ENCODE measurements at places on chromosomes 2 and 18.

DNA sequence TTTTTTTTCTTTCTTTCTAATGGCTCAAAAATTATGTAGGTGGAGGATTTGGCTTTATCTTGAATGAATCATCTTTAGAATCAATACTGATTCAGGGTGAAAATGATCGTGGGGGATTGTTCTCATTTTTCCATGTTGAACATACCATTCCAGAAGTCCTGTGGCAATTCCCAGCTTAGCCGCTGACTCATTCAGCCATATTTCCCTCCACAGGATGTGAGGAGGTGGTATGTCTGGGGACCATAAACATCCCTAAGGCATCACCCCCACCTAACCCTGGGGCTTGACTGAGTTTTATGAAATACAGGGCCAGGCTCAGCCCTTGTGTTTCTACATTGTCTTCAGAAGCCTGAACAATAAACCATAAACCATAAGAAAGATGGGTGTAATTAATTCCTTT lies 92.7 kb upstream of the FN1 start:
- no peak for DNase-seq

DNA sequence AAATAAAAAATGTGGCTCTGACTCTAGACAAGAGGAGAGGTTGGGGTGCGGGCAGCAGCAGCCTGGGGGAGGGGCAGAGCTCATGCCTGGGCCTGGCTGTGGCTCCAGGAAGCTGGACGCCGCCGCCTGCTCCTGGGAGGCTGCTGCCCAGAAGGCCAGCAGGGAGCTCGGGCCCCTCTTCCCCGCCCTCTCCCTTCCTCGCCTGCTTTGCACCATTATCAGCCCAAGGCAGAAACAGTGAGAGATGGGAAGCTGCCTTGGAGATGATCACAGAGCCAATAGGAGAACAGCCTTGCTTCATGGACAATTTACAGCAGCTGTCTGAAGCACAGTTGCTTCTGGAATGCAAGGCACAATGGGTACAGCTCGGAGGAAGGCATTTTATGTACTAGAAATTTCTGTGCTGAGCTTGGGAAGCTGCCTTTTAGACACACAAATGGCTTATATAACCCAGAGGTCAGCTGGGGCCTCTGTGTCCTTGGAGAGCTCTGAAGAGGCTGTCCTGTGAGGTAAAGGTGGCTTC lies 55.3 kb upstream of the AFF3 start:
- no peak for DNase-seq

- DNase-seq = no peak
Measured at GRCh38 chr2:61811821-61812220, 42.0 kb downstream of the FAM161A start.

DNA sequence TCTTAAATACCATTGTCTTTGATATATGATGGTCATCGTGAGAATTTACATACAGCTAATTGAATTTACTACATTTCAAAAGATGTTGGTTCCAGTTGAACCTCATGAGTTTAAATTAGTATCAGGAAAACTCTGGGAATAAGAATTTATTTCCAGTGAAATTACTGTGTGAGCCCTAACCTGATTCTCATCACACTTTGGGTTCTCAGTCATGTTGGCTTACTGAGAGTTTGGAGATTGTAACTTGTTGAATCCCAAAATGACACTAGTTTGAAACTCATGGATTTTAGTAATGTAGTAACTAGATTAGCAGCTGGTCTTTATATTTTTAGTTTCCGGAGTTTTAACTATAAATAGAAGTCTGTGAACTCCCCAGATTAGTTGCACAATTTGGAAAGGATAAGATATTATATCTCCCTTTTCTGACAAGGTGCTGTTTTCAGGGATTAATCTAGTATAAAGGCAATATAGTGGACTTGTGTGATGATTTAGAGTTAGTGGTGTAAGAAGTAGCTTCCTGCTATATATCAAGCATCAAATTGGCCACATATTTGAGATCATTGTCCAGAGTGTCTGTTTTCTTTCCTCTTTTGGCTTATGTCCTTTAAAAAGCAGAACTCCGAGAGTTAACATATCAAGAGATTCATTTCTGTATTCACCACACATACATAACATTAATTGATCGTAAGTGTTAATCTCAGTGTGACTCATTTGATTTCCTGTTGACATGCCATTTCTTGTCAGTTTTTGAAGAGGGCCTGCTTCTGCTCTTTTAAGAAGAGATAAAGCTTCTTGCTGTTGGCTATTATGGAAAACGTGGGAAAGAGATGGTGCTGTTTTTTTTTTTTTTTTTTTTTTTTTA lies 15.7 kb downstream of the NDUFV2 start:
- no peak for DNase-seq

DNA sequence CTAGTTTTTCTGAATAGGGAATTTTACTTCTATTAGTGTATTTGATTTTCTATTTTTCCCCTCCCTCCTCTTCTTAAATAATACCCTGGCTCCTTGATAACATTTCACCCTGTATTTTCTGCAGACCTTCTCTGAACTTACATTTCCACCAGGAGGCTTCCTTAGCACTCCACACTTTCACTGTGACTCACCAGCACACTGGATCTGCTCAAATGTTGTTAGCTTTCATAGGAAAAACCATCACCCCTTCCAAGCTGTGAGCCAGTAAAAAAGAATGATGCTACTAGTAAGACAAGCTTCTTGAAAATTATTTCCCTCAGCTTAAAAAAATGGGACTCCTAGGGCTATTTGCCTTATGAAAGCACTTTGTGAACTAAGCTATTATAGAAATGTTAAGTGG lies 16.1 kb downstream of the SUPT7L start:
- DNase-seq = no peak

GRCh38 chr2:1498176-1498575 lies 84.9 kb downstream of the TPO start:
- DNase-seq = no peak

DNA sequence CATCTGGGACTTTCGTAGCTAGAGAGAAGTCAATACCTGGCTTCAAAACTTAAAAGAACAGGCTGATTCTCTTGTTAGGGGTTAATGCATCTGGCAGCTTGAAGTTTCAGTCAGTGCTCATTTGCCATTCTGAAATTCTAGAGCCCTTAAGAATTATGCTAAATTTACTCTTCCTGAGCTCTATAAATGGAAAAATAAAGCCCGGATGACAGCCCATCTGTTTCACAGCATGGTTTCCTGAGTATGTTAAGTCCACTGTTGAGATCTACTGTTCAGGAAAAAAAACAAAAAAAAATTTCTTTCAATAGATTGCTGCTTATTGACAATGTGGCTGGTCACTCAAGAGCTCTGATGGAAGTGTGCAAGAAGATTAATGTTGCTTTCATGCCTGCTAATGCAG lies 101.3 kb upstream of the RPE start:
- DNase-seq = no peak

DNA sequence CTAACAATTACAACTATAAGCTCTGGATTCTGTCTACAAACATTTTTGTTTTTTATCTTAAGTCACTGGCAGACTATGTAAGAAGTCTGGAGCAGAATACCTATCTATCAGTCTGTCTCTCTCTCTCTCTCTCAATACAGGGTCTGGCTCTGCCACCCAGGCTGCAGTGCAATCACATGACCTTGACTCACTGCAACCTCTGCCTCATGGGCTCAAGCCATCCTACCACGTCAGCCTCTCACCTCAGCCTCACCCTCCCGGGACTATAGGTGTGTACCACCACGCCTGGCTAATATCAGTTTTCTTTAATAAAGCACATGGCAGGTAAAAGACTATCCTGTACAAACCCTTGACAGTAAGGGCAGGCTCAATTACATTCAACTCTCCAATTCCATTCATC lies 96.9 kb downstream of the OSBPL1A start:
- DNase-seq = no peak

DNA sequence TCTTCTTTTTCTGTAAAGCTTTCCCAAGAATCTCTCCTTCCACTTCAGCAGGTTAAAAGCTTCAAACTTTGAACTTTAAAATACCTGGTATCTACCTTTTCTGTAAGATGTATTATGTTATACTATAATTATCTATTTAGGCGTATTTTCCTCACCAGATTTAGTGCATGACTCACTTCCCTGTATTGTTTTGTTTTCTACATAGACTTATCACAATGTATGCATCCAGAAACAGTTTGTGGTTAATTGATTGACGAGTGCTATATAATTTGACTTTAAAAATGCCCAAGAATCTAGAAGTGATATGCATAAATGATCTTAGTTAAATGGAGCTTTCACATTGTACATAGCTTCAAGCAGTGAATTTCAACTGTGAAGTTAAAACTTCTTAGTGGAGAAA lies 473.9 kb upstream of the CDH2 start:
- DNase-seq = no peak

GRCh38 chr2:158729873-158730620 lies 65.1 kb upstream of the DAPL1 start:
- no peak for DNase-seq

DNA sequence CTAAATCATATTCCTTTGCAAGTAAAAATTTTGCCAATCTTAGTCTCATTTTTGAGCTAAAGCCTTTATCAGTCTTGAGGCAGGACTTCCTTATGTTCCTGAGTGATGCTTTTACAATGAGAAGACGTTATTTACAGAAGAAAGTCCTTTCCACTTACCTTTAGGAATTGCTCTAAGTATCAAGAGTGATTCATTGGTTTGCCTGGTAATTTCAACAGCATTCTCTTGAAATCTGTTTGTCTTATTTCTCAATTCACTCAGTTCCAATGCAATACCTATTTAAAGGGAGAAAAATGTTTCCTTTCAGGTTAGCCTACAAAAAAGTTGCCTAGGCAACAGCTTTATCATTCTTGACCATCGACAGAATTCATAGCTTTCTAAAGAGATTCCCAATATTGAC lies 137.2 kb downstream of the LAMA1 start:
- no peak for DNase-seq

GRCh38 chr2:145484448-145485097 lies 964.7 kb upstream of the ZEB2 start:
- DNase-seq = no peak

GRCh38 chr2:205531072-205531471 lies 151.2 kb upstream of the NRP2 start:
- DNase-seq = no peak

DNA sequence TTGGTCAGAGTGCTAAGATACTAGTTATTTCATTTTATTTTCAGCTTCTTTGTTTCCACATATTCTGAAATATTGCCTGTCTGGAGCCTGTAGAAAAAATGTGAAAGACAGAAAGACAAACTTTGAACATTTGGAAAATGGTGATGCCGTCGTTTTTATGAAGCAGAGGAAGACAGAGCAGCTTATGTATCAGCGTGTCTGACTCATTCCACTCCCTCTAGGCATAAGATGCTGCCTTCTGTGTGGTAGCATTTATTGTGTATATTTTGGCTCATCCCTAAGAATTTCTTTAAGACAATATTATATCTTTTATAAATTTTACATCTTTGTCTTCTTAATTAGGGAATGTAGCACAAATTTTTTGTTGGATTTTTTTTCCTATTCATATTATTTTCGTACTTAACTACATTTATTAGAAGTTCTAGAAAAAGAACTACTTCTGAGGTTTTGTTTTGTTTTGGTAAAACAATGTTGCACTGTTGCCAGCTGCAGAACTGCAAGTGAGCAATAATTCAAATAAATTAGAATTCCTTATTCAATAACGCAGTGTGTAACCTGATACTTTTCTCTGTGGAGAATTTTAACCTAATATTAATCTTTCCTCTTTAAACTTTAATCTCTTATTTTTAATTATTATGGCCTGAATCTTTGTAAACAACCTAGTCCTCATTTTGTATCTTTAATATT lies 300.4 kb downstream of the ZNF407 start:
- DNase-seq = no peak

- DNase-seq = no peak
Measured at GRCh38 chr2:46951290-46952064, 35.9 kb upstream of the MCFD2 start.

GRCh38 chr2:37585982-37586621 lies 85.3 kb downstream of the CDC42EP3 start:
- DNase-seq = no peak

DNA sequence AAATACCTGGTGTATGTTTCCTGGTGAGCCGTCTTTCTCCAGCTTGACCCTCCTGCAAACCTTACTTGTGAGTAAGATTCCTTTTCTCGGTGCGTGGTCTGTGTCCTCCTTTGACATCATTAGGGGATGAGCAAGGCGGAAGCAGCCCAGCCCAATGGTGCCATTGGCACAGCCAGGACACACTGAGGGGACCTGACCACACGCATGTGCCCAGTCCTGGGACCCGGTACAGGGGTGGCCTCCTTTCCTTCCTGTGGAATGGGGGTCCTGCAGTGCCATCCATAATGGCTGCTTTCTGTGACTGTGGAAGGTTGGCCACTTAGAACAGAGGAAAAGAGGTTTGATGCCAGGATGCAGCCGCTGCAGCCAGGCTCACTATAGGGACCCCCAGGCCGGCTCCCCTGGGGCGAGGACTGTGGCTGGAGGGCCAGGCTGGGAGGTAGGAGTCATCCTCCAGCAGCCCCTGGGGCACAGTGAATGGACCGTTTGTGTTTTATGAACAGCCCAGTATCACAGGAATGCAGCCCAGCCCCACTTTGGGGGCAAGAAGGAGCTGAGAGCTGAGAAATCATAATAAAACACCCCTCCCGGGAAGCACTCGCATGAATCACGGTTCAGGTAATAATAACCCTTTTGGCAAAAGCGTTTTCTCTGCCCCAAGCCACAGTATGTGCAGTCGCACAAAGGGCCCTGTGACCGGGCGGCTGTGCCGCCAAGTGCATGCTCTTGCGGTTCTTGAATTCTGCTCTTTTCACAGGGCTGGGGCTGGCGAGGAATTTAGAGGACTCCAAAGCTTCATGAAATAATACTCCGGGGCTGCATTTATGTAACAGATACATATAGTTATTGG lies 73.2 kb downstream of the ASB1 start:
- DNase-seq = no peak

- no peak for DNase-seq
Measured at GRCh38 chr2:225354281-225354774, 45.2 kb upstream of the NYAP2 start.

GRCh38 chr2:67930156-67930555 lies 132.6 kb downstream of the C1D start:
- no peak for DNase-seq

- DNase-seq = no peak
Measured at GRCh38 chr2:111239581-111240249, 119.0 kb downstream of the BCL2L11 start.

DNA sequence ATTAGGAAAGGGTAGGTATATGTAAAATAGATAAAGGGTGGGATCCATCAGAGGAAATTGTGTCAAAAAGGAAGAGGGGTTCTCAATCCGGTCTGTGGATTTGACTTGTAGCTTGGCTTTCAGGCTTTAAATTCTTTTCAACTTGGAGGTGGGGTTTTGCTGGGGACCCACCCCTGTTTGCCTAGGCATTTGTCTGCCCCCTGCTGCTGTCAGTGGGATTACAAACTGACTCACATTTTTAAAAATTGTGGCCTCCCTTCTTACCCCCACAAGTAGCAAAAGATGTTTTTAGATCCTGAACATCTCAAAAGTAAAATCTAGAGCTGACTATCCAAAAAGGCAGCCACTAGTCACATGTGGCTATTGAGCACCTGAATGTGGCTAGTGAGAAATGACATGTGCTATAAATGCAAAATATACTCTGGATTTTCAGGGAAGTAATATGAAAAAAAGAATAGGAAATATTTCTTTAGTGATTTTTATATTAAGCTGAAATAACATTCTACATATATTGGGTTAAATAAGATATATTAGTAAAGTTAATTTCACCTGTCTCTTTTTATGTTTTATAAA lies 178.9 kb downstream of the GFPT1 start:
- no peak for DNase-seq

- peak; percentile 60 for DNase-seq
Measured at GRCh38 chr2:240556553-240557100, 1.2 kb downstream of the ANKMY1 start.
